ENCODE measurements at places on chromosomes 7 and 10. TPM values are rescaled to one million over a fixed set of nuclear protein-coding genes. Genes with fewer than 3 reads are reported as not detected.

MMD2 gene
- total RNA-seq, result not detected

MOGAT3 gene
- not detected for total RNA-seq

CYP26C1 gene
- 0.06 TPM for total RNA-seq

ADRA2A gene
- total RNA-seq, result not detected

C7orf57 gene
- total RNA-seq, result 2.1 TPM
